ENCODE measurements at places on chromosomes 5 and 9. TPM values are rescaled to one million over a fixed set of nuclear protein-coding genes. Genes with fewer than 3 reads are reported as not detected.

ZNF883 gene
- total RNA-seq: 0.65 TPM

ZNF608 gene
- total RNA-seq: 0.81 TPM

NME5 gene
- total RNA-seq: not detected

PCDHA10 gene
- total RNA-seq: 0.01 TPM

ZBTB34 gene
- total RNA-seq: 3.4 TPM

GLRA1 gene
- total RNA-seq: not detected

SCGB3A2 gene
- total RNA-seq: not detected

VCAN gene
- 13.0 TPM for total RNA-seq

C9orf43 gene
- 0.55 TPM for total RNA-seq

ARID3C gene
- 0.17 TPM for total RNA-seq

MYOZ3 gene
- total RNA-seq: 0.06 TPM

AHRR gene
- total RNA-seq: 4.8 TPM

PCDHA13 gene
- total RNA-seq: 0.03 TPM

HTR1A gene
- not detected for total RNA-seq

KIF4B gene
- total RNA-seq: 0.02 TPM

PTPN3 gene
- 17.5 TPM for total RNA-seq
